ENCODE measurements at places on chromosomes 1 and 21. TPM values are rescaled to one million over a fixed set of nuclear protein-coding genes. Genes with fewer than 3 reads are reported as not detected.

FBXO42 gene
- 6.3 TPM for total RNA-seq

- peaks cover 5% of the 10 kb centered on the region for H3K27me3 ChIP-seq
- no peaks in the 10 kb centered on the region for H3K36me3 ChIP-seq
- DNase-seq = no peak
- no peak overlapping the region for H3K4me3 ChIP-seq
Measured at GRCh38 chr1:158099185-158099584, 81.5 kb upstream of the CD1D start.

- H3K27me3 ChIP-seq = peaks cover 2% of the 10 kb centered on the region
- peak; percentile 76 for DNase-seq
- no peaks in the 10 kb centered on the region for H3K36me3 ChIP-seq
- H3K27ac ChIP-seq = peak overlapping the region; percentile 15
- no peaks in the 10 kb centered on the region for H3K4me1 ChIP-seq
Measured at GRCh38 chr21:35051287-35051818, 2.3 kb upstream of the RUNX1 start.

GRCh38 chr1:184373155-184373554 is 13.7 kb upstream of the C1orf21 start:
- no peak overlapping the region for H3K27ac ChIP-seq
- no peaks in the 10 kb centered on the region for H3K4me1 ChIP-seq
- H3K27me3 ChIP-seq = no peaks in the 10 kb centered on the region

DNA sequence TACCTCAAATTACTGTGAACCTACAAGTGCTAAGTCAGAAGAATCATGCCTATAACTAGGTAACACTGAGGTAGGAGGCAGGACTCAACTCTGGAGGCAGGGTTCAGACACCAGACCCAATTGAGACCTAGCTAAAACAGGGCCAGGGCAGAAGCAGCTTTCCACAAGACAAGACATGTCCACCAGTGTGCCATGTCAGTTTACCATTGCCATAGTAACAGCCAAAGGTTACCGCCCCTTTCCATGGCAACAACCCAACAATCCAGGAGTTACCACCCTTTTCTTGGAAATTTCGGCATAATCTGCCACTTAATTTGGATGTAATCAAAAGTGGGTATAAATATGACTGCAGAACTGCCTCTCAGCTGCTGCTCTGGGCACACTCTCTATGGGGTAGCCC is 432.3 kb downstream of the DPYD start:
- H3K27me3 ChIP-seq = no peaks in the 10 kb centered on the region
- H3K4me1 ChIP-seq = no peaks in the 10 kb centered on the region
- no peak overlapping the region for H3K4me3 ChIP-seq
- no peak for DNase-seq
- H3K36me3 ChIP-seq = no peaks in the 10 kb centered on the region
- no peak overlapping the region for H3K27ac ChIP-seq
